SJSA1 (cell line): ENCODE measurements at places on chromosomes 16 and 17. TPM values are rescaled to one million over a fixed set of nuclear protein-coding genes. Genes with fewer than 3 reads are reported as not detected.

GRCh38 chr16:83888672-83889044, 10.3 kb upstream of the MLYCD start:
- no peak for DNase-seq

PARD6A gene
- total RNA-seq = 0.26 TPM in 1 of 2 replicates, not detected in the other

SALL1 gene
- 7.1 and 13.3 TPM in 2 replicates for total RNA-seq

GRCh38 chr16:27826081-27826892, 237.2 kb downstream of the GSG1L start:
- DNase-seq = no peak

DNA sequence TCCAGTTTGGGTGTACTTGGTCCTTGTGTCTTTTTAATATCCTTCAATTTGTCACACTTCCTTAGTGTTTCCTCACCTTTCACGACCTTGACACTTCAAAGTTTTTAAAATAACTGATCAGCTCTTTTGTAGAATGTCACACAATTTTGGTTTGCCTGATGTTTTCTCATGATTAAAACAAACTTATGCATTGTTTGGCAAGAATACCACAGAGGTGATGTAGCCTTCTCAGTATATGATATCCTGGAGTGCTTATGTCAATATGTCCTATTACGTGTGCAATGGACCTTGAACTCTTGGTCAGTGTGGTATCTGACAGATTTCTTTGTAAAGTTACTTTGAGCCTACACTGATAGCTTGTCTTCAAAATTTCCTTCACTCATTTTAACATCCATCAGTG, 297.4 kb downstream of the CNTNAP4 start:
- DNase-seq = no peak

HSPB9 gene
- not detected in 2 replicates for total RNA-seq

GRCh38 chr16:4870138-4870671, 22.9 kb downstream of the UBN1 start:
- DNase-seq = no peak

GUCY2D gene
- total RNA-seq = not detected in 2 replicates

GRCh38 chr17:1460233-1460632, 4.2 kb upstream of the CRK start:
- no peak for DNase-seq

TNFSF13 gene
- 0.56 and 1.3 TPM in 2 replicates for total RNA-seq

SOX15 gene
- total RNA-seq = not detected in 2 replicates
